Nephron progenitor cell (in vitro differentiated cells): ENCODE measurements at places on chromosomes 11 and 22.

DNA sequence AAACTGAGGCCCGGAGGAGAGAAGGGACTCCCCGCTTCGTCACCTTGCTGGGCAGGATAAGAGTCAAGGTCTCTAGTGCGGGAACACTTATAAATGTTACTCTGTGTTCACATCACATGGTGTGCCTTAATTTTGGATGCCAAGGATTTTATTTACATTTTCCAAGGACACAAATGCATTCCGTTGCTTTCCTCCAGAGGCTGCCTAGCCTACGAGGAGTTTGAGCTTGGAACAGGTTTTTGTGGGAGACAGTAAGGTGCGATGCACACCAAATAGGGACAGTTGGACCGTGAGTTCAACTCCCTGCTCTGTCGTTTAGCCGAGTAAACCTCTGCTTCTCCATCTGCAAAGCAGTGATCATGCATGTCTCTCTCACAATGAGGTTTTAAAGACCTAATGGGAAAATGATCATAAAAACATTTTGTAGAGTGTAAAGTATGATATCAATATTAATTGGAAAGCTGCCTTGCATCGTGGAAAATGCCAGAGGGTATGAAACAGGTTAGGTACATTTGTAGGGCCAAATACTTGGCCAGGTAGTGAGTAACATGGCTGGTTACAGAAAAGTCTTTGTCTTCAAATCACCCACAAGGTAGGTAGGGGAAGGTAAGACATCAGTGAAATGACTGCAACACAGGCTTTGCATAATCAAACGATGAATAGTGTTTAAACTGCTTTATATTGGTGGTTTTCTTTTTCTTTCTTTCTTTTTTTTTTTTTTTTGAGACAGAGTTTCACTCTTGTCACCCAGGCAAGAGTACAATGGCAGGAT lies 61.8 kb downstream of the ST3GAL4 start:
- no peak for DNase-seq

DNA sequence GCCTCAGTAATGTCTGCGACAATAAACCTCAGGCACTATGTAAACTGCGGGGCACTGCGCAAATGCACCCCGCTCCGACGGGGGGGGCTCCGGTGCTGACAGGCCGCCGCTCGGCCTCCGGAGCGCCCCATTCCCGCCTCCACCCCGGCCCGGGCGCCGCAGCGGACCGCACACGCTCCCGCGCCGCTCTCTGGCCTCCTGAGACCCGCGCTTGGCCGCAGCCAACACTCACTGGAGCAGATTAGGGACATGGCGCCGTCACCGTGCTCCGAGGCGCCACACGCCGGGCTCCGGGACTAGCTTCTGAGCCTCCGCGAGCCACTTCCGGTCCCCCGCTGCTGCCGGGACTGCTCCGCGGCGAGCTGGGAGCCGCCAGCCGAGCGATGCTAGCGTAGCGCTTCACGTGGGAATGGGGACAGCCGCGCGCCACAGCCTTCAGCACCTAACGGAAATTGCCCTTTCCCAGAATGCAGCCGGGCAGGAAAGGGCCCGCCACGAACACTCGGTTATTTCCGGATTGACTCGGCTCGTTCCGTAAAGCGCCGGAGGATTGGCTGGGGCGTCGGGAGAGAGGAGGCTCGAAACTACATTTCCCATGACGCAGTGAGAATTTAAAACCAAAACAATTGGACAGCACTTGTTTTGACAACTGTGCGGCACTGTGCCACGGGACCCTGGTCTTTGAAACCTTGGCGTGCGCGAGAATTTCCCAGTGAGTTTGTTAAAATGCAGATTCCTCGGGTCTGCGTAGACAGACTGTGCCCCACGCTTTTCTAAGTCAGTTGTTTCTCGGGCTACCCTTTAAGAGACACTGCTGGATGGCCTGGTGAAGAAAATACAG lies at the start of gene PRPF19:
PRPF19 (minus strand) TSS at position 454 of the 841 bp plus-strand sequence; CDS start at position 251, 203 bp downstream.
- DNase-seq, result peak; percentile 100

DNA sequence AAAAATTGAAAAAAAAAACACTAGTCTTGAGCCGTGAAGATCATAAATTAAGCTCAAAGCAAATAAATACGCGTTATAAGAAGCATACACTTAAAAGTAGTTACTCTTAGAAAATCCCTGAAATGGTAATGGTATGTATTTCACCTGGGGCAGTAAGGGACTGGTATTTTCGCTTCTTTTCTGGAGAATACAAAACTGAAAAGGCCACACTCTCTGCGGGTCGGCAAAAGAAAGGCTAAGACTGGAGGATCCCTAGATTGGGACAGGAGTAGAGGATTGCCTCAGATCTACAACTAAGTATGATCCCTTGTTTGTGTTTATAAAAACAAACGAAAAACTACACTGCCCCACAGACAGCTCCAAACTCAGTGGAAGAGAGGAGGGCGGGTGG lies 617 bp downstream of the TSG101 start:
- no peak for DNase-seq

DNA sequence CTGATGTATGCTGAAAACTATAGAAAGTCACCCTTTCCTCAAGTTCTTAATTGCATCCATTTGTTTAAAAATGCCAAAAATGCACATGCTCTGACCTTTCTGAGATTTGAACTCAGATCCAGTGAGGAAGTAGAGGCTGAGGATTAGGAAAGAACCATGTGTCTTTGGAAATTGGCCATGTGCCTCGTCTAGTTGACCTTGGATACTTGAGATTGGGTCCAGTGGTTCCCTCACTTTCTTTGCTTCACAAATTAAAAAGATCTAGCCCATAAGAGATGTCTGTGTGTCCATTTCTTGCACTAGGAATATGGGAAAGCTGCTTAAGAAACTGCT lies 128.3 kb downstream of the MAML2 start:
- no peak for DNase-seq

GRCh38 chr11:44400431-44400830 lies 90.5 kb upstream of the ALX4 start:
- DNase-seq, result no peak

GRCh38 chr11:64100782-64101353 lies 65.0 kb downstream of the MACROD1 start:
- DNase-seq, result no peak

DNA sequence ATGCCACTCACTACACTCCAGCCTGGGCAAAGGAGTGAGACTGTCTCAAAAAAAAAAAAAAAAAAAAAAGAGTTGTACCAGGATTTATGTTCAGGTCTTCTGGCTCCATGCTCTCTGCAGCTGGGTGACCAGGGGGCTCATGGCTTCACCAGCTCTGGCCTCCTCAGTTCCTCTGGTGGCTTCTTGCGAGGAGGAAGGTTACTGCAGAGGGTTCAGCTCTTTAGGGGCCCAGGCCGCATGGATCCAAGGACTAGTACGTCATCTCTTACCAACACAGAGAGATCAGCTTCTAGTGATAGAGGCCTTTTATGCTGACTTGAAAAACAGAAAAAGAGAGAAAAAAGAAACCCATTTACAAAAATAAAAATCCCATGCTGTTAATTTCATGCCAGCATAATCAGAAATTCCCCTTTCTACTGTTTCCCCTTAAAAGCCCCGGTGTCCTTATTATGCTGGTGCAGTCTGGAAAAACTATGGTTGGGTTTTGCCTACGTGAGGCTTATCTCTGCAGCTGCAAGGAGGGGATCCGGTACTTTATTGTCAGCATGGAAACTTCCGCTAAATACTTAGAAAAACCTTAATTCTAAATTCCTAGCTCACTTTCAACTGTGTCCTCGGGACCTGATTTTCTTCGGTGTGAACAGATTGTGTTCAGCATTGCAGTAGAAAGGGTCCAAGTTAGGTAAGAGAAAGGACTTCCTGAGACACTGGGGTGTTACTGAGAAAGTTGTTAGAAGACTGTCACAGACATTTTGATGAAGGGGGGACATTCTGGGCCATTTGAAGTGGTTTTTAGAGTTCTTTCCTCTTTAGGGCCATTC lies 13.7 kb downstream of the ZBTB16 start:
- DNase-seq, result no peak

DNA sequence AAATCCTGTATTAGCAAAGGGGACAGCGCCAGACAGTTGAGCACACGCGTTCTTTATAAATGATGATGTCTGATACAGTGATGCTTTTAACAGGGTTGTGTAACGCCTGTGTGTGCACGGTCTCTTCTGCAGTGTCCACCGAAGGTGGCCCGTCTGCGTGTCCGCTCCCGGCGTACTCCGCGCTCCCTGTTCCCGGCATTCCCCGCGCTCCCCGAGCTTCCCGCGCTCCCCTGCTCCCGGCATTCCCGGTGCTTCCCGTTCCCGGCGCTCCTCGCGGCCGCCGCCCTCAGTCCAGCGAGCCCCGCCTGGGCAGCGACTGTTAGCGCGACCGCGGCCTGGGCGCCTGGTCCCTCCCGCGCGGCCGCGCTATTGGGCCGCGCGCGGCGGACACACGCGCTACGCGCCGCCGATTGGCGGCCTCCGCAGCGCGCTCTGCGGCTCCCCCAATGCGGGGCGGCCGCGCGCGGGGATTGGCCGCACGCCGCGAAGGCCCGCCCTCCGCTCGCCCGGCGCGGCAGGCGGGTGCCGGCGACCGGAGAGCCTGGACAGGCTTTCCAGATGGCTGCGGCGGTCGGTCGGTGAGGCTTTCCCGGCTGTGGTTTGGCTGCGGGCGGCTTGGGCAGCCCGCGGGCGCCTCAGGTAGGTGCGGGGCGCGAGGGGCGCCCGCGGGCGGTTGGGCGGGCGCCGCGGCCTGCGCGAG lies at the start of gene DGCR8:
DGCR8 (plus strand) TSS at position 497 of the 700 bp plus-strand sequence. CDS start 5,723 bp downstream, outside the sequence.
- peak; percentile 88 for DNase-seq

GRCh38 chr11:116930177-116930576 lies 92.8 kb upstream of the APOA1 start:
- DNase-seq, result no peak

GRCh38 chr22:40076702-40077645 lies 82.2 kb downstream of the FAM83F start:
- no peak for DNase-seq

- DNase-seq, result peak; percentile 57
Observed at GRCh38 chr11:79400717-79401330, 40.0 kb downstream of the TENM4 start.

- DNase-seq, result no peak
Observed at GRCh38 chr22:45451972-45452371, 38.5 kb downstream of the RIBC2 start.

DNA sequence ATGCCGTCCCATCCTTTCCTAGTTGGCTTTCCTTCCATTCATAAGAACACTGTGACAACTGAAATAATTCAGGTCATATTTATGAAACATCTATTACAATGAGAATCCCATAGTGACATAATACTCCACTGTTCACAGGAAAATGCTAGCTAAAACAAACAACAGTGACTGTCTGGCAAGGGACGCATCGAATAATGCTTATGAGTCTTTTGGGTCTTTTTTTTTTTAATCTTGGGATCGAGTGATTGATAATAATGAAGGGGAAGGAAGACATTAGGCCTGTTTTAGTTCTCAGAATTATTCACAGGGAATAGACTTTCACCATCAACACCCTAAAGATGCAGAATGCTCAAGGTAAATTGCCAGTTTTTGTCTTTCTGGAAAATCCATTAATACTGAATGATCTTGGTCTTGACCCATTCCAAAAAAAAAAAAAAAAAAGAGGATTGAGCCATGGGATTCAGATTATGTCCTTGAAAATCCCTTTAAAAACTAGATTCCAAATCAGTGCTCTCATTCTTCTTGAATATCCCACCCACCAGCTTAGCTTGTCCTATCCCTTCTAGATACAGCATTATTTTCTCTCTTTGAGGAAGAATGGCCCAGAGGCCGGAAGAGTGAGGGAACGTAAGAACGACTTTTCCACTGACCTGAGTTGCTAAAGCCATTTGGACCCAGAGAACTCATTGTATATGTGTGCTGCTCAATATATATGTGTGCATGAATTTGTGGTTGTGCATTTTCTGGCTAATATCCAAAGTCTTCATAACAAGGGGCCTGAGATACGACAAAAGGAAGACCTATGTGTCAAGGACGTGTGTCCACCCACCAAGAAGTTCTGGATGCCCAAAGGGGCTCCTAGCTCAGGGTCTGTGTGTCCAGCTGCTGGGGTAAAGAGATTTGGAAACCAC lies 35.2 kb upstream of the CREB3L1 start:
- no peak for DNase-seq

GRCh38 chr11:128733440-128734102 lies 39.7 kb downstream of the FLI1 start:
- DNase-seq, result no peak

- no peak for DNase-seq
Observed at GRCh38 chr11:71279916-71280645, 27.7 kb upstream of the SHANK2 start.

- DNase-seq, result no peak
Observed at GRCh38 chr22:25172153-25172552, 27.5 kb upstream of the CRYBB3 start.

- no peak for DNase-seq
Observed at GRCh38 chr11:93871526-93871925, 21.1 kb upstream of the VSTM5 start.
